ENCODE measurements at places on chromosomes 7 and 10. TPM values are rescaled to one million over a fixed set of nuclear protein-coding genes. Genes with fewer than 3 reads are reported as not detected.

Gene MDFIC
- 39.0 TPM for total RNA-seq

GRCh38 chr10:5168897-5169420, 16.0 kb downstream of the AKR1C8 start:
- no peaks in the 10 kb centered on the region for H3K27me3 ChIP-seq
- no peaks in the 10 kb centered on the region for H3K36me3 ChIP-seq
- H3K4me1 ChIP-seq, result no peaks in the 10 kb centered on the region
- DNase-seq, result no peak
- no peak overlapping the region for H3K4me3 ChIP-seq

DNA sequence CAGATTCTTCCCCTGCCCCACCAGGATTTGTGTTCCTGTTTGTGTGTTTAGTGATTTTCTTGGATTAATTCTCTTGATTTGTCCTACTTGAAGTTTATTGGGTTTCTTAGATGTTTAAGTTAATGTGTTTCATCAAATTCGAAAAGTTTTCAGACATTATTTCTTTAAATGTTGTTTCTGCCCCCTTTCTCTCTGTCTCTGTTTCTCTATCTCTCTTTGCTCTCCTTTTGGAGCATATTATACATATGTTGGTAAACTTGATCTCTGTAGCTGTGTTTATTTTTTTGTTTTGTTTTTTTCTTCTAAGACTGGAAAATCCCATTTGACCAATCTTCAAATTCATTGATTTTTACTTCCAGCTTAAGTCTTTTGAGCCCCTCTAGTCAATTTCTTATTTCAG, 115.6 kb downstream of the ZNF277 start:
- no peak overlapping the region for H3K4me3 ChIP-seq
- no peaks in the 10 kb centered on the region for H3K4me1 ChIP-seq
- no peak for DNase-seq
- H3K27ac ChIP-seq, result no peak overlapping the region
- no peaks in the 10 kb centered on the region for H3K27me3 ChIP-seq

DNA sequence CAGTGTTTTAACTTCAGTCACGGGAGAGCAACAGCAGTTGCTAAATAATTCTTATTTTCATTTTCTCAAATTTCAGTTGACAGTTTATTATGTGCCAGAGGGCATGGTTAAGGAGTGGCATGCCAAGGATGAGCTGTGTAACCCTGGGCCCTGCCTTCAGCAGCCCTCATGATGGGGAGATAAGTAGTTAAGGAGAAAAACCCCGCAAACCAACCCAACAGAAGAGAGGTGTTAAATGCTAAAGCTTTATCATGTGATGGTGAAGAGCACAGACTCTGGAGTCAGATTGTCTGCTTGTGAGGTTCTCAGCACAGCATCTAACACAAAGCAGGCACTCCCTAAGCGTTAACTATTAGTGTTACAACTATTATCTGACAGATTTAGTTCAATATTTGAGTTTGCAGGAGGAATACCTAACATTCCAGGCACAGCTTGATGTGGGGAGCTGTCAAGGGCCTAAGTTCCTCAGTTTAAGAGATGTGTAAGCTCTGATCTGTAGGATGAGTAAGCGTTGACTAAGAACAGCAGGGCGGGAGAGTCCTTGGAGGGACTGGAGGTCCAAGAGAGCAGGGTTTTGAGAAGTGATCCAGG, 29.6 kb downstream of the STAM start:
- no peak overlapping the region for H3K27ac ChIP-seq
- no peak overlapping the region for H3K4me3 ChIP-seq
- no peaks in the 10 kb centered on the region for H3K27me3 ChIP-seq
- DNase-seq, result no peak

GRCh38 chr7:13016592-13017332, 329.3 kb downstream of the ARL4A start:
- no peaks in the 10 kb centered on the region for H3K4me1 ChIP-seq
- no peaks in the 10 kb centered on the region for H3K27me3 ChIP-seq
- no peak for DNase-seq
- H3K4me3 ChIP-seq, result no peak overlapping the region

Gene DNAJB12
- 32.7 TPM for total RNA-seq

Gene RELN
- 1.2 TPM for total RNA-seq

Gene SFRP5
- not detected for total RNA-seq

DNA sequence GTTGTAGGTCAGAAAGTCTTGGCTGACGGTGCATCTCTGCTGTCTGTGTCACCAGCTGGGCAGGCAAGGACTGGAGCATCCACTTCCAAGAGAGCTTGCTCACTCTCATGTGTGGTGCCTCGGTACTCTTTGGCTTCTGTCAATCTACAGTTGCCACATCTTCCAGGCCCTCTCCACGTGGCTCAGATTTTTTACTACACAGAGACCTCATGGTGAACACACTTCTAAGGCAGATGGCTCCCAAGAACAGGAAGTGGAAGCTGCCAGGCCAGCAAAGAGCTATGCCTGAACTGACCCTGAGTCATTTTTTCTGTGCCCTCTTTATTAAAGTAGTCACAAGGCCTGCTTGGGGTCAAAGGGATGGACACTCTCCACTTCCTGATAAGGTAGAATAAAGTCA, 351.5 kb upstream of the AUTS2 start:
- no peaks in the 10 kb centered on the region for H3K4me1 ChIP-seq
- no peak overlapping the region for H3K4me3 ChIP-seq

DNA sequence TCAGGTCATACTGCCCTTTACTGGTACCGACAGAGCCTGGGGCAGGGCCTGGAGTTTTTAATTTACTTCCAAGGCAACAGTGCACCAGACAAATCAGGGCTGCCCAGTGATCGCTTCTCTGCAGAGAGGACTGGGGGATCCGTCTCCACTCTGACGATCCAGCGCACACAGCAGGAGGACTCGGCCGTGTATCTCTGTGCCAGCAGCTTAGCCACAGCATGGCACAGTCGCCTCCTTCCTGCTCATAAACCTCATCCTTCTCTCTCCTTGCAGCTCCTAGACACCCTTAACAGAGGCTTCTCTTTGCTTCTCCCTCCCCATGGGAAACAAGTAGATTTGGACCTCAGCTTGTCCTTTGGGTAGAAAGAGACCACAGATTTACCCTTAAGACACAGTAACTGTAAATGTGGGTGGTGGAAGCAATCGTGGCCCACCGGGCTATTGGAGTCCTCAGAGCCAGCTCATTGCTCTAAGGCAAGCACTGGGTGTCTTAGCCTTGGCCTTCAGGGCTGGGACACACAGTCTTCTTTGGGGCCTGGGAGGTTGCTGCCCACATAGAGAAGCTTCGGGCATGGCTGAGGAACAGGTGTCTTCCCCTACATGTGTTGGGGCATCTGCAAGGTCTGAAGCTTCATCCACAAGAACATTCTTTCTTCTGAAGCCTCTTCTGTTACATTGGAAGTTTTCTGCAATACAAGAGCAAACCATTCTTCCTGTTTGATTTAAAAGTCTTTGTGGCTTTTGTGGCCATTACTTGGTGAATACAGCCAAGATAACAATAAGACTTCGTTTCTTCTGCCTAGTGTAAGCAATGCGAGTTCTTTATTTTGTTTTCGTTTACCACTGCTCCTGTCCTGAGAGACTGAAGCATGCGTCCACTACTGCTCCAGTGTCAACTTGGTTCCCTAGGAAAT, 95.5 kb upstream of the PRSS58 start:
- H3K27ac ChIP-seq, result no peak overlapping the region
- DNase-seq, result no peak

Gene CFAP46
- 0.10 TPM for total RNA-seq

- no peak for DNase-seq
- H3K27me3 ChIP-seq, result no peaks in the 10 kb centered on the region
- no peak overlapping the region for H3K4me3 ChIP-seq
- no peaks in the 10 kb centered on the region for H3K4me1 ChIP-seq
- peaks cover 94% of the 10 kb centered on the region for H3K36me3 ChIP-seq
Measured at GRCh38 chr10:42795701-42796100, 13.1 kb downstream of the BMS1 start.

Measured in spleen (tissue), 13 donors.